ENCODE measurements at places on chromosomes 5 and 9.

DNA sequence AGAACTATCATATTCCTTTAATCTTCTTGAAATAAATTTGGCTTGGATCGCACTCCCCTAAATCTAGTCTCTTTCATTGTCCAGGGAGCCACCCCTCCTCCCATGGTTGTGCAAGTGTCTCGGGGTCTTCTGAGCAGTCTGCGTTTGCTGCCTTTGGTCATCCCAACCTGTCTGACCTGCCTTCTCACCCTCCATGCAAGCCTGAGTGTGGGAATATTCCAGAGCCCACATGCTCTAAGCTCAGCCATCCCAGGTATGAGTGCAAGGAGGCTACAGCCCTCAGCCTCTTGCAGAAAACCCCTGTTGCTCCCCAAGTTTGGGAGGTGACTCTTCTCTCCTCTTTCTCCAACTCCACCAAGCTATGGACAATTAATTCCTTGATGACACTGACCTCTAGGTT is 7.7 kb upstream of the CTSL start:
- no peak for DNase-seq

- no peak for DNase-seq
Observed at GRCh38 chr9:108756746-108757490, 98.9 kb downstream of the ACTL7B start.

DNA sequence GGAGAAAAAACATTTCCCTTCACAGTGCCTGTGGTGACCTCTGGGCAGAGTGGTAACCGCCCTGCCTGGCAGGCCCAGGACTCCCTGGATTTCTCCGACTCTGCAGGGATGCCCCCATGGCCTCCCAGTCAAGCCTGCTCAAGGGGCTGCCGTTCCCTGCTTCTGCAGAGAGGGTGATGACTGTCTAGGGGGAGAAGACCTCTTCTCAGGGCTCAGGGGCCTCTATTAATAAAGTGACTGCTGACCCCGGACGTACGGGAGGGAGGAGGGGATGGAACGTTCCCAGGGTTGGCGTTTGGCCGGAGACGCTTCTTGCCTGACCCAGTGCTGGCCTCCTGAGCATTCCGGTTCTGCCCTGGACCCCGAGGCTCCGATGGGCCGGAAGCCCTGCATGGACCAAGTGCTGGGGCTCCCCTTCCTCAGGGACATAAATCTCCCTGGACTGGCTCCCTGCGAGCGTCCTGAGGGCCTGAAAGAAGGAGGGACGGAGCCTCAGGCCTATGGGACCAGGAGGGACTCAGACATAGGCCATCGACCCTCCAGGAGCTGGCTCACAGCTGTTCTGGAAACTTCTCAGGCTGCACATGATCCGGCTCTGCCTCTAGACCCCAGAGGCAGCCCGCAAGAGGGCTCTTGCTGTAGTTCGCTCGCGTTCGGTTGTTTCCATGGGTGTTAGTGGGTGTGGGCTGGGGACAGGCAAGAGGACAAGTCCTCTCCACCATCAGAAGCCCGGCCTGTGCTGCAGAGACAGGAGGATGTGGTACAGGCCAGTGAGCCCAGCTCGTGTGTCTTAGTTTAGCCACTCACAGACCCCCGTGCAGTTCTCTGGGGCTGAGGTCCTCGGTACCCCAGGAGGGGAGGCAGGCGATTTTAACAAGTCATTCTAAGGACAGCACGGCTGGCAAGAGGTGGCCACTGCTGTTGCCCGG is 8.1 kb upstream of the RNU6ATAC start:
- DNase-seq = no peak

DNA sequence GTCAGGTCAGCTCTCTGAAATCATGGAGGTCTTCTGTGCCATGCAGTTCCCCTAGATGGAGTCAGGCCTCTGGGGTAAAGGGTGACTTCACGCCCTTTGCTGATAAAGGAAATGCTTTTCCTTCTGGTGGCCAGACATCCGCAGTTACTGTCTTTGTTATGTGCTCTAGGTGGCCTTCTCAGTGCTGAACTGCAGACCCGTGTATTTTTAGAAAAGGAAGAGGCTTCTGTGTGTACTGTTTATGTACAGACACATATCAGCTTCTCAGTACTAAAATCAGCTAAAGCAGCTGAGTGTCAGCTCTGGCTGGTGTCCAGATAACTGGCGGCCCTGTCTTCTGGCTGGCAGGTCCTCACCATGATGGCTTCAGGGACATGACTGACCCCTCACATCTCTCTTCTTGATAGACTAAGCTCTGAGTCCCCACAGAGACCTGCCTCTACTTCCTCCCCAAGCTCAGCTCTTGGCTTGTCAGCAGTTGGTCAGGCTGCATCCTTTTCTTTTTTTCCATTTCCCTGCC is 75.3 kb downstream of the ARHGAP26 start:
- no peak for DNase-seq

GRCh38 chr5:66597183-66597757 is 1.1 kb downstream of the MAST4 start:
- DNase-seq = no peak

DNA sequence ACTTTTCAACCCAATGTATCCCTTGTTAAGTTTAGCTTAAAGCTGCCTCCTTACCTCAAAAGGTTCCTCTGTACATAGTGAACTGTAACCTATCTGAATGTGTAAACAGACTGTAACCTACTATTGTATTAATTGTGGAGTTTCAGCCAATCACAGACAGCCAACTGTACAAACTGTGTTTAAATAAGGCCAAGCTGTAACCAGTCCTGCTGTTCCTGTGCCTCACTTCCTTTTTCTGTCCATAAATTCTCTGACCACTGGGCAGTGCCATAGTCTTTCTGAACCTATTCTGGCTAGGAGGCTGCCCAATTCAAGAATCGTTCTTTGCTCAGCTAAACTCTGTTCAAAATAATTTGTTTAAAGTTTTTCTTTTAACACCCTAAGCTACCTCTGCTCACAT is 74.7 kb upstream of the DAPK1 start:
- DNase-seq = no peak

DNA sequence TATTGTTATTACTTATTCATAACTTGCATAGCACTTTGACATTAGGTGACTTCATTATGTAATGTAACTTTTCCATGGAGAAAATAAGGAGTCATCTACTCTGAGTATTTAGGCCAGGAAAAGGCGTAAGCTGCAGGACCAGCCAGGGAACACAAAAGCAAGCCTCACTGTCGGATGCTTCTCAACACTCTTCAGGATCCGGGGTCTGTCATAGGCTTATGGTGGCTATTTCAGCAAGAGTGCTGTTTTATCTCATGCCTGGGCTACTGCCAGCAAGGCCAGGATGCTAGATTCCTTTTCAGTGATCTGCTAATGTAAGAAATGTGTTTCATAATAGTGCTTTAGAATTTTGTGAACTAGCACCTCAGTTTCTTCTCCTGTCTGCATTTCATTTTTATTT is 162.4 kb downstream of the CHSY3 start:
- no peak for DNase-seq

All from activated CD8-positive, alpha-beta memory T cell treated with anti-CD3 and anti-CD28 coated beads for 1 hour (primary cell).